HCEC 1CT (cell line): ENCODE measurements at places on chromosomes 6 and 20.

GRCh38 chr20:63969838-63970713, at the start of gene ZNF512B:
TSS of gene ZNF512B (minus strand) at chr20:63969930. CDS start at chr20:63967950, 1,980 bp downstream.
- DNase-seq = peak; percentile 47

- DNase-seq = no peak
These were observed 98.0 kb downstream of the EPB41L2 start for GRCh38 chr6:130964808-130965604.

DNA sequence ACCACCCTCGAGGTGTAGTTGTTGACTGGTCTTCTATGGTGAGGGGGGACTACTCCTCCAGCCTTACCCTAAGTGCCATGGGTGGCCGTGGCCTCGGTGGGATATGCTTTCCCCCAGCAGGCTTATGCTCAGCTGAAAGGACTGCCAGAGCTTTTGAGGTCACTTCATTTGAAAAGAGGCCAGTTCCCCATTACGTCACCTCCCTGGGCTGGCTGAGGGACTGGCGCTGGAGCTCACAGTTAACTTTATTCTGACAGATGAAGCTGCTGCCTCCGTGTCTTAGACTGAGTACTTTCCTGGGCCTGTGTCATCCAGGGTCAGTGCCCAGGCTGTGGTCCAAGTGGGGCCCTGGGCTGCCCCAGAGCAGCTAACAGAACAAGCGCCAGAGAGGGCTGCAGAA, 42.8 kb upstream of the PCMTD2 start:
- DNase-seq = peak; percentile 46

DNA sequence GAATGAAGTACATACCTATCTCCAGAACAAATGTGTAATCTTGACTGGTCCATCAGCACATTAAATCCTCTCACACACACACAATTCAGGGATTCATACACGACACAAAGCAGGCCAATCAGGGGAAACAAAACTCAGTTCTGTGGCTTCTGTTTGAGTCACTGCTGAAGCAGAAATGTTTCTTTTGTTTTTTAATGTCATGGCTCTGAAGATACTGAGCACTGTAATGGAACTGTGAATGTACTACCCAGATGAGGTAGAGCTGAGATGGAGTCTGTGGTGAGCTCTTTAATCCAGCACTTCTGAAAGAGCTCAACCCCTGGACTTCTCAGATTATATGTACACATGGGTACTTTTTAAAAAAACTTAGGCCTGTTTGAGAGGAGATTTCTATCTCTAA, 116.4 kb downstream of the THEMIS start:
- no peak for DNase-seq

GRCh38 chr6:53648184-53648943, 17.2 kb downstream of the KLHL31 start:
- DNase-seq = no peak

GRCh38 chr20:23084845-23085365, 1.2 kb downstream of the CD93 start:
- DNase-seq = no peak

DNA sequence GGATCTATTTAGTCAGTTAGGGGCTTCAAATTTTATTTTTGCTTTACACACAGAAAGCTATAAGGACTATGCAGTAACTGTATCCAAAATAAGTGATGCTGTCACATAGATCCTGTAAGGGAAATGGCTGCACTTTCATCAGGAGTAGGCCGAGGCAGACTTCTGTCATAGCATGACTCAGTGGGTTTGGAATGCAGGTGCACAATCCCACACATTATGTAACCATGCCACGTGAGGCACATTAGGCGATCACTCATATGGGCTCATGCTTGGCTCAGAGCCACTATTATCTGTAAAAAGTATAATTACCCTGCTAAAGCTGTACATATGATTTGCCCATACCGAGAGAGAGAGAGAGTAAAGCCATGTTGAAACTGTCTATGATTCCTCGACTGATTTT, 1189.4 kb upstream of the EYS start:
- no peak for DNase-seq

GRCh38 chr6:71913444-71914234, 27.3 kb downstream of the RIMS1 start:
- no peak for DNase-seq

DNA sequence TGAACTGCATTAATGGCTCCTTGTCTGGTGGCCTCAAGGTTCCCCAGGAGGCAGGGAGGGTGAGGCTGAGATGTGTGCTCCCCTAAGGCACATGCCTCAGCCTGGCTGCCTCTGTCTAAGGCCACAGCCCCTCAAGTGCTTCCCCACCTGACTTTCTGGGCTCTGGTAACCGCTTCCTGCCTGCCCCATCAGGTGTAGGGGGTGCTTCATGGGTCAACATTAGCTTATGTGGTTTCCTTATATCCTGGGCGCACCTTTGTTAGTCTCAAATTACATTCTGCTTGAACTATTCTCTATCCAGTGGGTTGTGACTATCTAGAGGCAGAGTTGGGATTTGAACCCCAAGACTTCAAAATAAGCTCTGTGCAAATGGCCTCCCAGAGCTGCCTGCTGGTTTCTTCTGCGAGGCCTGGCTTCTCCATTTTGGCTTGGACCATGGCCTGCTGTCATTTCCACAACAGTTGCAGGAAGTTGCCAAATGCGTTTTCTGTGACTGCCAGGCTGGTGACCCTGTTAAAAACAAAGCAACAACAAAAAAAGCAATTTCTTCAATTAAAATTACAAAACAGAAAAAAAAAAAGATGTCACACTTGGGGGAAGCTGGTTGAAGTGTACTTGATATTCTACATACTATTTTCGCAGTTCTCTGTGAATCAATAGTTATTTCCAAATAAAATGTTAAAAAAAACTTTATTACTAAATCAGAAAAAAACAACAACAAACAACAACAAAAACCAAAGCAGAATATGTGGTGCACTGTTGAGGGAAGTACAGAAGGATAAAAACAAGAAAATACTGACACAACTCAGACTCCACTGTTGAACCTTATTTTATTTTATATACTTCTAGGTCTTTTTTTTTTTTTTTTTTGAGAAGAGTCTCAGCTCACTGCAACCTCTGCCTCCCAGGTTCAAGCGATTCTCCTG, 20.0 kb upstream of the ZNFX1 start:
- DNase-seq = no peak

GRCh38 chr20:44342248-44342647, 5.4 kb downstream of the R3HDML start:
- no peak for DNase-seq

DNA sequence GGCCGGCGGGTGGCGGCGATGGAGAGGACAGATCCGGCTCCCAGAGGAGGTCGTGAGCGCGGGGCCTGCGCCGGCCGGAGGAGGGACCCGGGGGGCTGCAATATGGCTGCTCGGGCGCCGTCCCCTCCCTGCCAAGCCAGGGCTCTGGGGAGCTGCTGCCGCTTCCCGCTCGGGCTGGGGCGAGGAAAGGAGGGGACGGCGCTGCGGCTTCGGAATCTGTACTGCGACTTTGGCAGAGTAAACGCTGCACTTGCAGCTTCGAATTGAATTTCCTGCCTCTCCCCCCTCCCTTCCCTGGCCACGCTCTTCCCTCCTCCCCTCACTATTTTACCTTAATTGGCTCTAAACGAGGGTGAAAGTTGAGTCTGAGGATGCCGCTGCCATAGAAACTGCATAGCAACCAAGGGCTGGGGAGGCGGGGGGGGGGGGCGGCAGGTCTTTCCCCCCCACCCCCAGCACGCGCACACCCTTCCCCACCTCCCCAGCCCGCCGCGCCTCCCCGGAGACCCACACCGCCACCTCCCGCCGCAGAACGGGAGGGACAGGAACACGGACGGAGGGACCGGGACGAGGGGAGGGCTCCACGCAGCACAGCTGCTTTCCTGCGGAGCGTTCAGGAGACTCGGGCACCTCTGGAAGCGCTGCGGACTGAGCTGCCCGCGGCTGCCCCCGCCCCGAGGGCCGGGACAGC, 93.9 kb downstream of the RNASET2 start:
- DNase-seq = no peak

GRCh38 chr6:117130125-117130524, 135.2 kb upstream of the VGLL2 start:
- DNase-seq = no peak

DNA sequence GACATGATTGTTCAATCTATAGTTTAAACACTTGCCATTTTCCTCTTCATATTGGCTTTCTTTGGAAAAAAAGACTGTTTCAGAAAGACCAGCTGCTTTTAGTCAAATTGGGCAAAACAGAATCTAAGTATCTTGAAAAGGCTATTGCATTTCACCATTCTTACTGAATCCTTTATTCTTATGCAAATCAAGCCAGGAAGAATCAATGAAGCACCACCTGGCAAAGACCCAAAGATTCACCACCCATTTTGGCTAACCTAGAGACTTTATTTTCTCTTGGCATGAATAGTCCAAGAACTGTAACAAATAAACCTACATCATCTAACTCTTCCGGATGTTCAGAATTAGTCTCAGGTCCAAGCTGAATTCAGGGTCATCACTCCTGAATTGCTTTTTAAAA, 71.3 kb upstream of the EYA4 start:
- no peak for DNase-seq
